ENCODE measurements at places on chromosomes 13 and 19.

DNA sequence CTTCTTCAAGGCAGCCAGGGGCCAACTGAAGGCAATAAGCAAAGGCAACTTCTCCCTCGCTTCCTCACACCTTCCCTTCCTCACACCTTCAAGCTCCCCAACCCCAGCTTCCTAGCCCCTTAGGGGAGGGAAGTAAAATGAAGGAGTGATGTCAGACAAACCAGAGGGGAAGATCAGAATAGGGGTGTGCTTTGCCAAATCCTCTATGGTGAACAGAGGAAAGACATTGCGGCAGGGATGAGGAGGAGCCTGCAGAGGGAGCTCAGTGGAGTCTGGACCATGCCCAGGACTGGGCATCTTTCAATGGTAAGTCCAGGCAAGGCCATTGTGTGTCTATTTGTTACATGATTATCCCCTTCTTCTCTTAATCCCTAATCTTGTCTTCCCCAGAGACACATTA lies 164.0 kb downstream of the TSHZ3 start:
- no peak for DNase-seq

GRCh38 chr13:39587939-39588338 lies 15.1 kb downstream of the LHFPL6 start:
- DNase-seq = no peak

- no peak for DNase-seq
Measured at GRCh38 chr13:88026241-88026640, 355.1 kb downstream of the SLITRK5 start.

GRCh38 chr19:51364200-51365106 lies 1.7 kb downstream of the ETFB start:
- DNase-seq = no peak

- peak; percentile 72 for DNase-seq
Measured at GRCh38 chr19:51417107-51417809, at the start of gene SIGLEC10. Gene SIGLEC10 (minus strand): TSS chr19:51417642. CDS start chr19:51417581, 61 bp downstream.

- no peak for DNase-seq
Measured at GRCh38 chr19:50882188-50882587, 8.9 kb downstream of the KLK2 start.

- DNase-seq = no peak
Measured at GRCh38 chr13:73109969-73110368, 51.2 kb downstream of the KLF5 start.

DNA sequence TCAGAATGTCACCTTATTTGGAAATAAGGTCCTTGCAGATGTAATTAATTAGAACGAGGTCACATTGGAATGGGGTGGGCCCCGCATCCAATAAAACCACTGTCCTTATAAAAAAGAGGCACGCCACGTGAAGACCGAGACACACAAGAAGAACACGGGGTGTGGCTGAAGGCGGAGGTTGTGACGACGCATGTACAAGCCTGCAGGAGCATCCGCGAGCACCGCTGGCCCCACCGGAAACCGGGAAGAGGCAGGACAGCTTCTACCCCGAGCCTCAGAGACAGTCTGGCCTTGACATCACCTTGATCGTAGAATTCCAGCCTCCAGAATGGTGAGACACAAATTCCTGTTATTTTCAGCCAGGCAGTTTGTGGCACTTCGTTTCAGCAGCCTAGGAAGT lies 177.9 kb downstream of the COL4A1 start:
- DNase-seq = no peak

DNA sequence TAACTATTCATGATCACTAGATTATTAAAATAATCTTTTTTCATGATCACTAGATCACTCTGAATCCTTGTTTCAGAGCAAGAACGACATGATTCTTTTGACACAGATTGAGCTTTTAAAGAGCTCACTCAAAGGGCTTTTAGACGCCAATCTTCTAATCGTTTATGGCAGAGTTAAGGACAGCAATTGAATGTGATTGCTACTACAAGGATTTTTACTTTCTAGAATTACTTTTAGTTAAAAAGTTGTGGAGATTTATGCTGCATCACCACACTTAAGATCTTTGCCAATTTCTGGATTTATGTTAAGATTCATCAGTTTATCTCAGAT lies 1.3 kb downstream of the EXOSC8 start:
- no peak for DNase-seq

DNA sequence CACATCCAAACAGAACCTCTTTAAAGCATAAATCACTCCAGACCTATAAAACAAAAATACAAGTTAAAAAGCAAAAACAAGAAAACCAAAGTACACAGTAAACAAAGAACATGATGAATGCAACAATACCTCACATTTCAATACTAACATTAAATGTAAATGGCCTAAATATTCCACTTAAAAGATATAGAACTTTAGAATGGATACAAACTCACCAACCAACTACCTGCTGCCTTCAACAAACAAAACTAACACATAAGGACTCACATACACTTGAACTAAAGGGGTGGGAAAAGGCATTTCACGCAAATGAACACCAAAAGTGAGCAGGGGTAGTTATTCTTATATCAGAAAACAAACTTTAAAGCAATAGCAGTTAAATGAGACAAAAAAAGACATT lies 44.9 kb upstream of the PABPC3 start:
- no peak for DNase-seq

DNA sequence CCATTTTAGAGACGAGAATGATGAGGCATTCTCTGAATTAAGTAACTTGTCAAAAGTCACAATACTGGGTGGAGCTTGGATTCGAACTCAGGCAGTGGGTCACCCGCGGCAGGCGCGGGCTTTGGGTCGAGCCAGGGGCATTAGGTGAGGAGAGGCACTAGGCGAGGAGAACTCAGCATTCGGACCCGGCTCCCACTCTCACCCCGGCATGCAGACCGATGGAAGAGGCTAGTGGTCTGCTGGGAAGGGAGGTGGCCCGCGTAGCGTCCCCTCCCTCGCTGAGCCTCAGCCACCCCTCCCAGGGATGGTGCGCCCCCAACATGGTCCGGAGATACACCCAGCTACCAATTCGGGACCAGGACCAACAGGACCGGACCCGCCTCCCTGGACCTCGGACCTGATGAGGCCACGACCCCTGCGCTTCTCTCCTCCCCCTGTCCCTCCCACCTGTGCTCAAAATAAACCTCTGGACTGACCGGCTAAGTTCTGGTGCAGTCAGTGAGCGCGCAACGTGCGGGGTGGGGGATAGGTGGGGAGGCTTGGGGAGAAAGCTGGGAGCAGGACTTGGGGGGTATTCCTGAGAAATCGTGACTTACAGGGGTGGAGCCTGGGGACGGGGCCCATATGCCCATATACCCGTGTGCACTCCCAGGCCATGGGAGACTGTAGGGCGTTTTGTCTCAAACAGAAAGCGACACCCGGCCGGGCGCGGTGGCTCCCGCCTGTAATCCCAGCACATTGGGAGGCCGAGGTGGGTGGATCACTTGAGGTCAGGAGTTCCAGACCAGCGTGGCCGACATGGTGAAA lies 1.3 kb upstream of the SNAPC2 start:
- no peak for DNase-seq

DNA sequence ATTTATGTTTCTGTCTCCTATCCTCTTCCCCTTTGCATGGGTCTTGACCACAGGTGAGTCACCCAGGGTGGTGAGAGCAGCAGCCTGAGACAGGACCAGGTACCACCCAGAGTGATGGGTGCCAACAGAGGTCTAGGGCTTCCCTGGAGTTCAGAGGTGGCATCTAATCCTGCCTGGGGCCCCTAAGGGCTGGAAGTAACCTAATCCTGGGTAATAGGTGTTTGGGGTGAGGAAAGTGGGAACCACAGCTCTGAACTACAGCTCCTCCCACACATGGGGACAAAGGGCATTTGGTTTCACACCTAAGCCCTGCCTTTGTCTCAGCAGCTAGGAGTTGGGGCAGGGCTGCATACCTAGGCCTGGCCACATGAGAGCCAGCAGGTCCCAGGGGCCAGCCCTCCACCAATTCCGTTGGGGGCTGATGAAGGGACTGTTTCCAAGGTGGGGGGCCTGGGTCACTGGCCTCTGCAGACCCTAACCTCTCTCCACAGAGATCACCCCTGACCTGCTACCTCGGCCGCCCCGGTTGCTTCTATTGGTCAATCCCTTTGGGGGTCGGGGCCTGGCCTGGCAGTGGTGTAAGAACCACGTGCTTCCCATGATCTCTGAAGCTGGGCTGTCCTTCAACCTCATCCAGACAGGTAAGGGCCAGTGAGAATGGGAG lies 8.0 kb downstream of the SPHK2 start:
- DNase-seq = peak; percentile 54

DNA sequence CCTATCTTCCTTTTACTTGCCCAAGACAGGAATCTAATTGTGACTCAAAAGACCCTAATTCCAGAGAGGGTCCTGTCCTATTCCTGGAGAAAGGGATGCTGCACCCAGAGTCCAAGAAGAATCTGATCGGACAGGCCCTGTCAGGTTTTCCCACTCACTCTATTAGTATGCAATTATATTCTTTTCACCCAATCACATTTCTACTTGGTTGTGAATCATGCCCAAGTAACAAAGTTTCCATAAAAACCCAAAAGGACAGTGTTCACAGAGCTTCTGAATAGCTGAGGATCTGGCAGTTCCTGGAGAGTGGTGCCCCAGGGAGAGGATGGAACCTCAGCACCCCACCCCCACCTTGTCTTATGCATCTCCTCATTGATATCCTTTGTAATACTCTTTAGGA lies 135.3 kb upstream of the SLITRK5 start:
- DNase-seq = no peak

- DNase-seq = no peak
Measured at GRCh38 chr19:44806291-44806690, 2.6 kb upstream of the BCAM start.

DNA sequence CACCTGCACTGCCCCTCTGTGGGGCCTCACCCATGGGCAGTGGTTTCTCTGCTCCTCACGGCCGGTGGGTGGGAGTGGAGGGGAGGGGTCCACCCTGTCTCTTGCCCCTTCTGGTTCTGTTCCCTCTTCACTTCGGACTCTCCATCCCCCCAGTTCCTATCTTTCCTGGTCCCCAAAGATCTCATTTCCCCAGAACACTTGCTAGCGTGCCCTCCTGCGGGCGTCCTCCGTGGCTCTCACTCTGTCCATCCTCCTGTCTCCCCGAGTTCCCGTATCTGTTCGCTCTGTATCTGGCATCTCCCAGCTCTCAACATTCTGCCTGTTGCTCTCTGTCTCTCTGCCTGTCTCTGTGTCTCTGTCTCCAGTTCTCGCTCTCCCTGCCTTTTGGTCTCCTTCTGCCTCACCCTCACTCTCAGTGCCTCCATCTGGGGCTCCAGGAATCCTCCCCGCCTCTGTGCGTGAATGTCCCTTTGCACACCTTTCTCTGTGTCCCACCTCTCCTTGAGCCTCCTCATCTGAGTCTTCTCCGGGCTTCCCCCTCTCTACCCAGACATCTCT lies 363 bp downstream of the SPIB start:
- DNase-seq = no peak

- peak; percentile 51 for DNase-seq
Measured at GRCh38 chr19:18731562-18732008, 48.1 kb downstream of the CRTC1 start.

GRCh38 chr19:40689339-40690049 lies 957 bp downstream of the NUMBL start:
- DNase-seq = peak; percentile 31

GRCh38 chr19:12696366-12697335 lies at the start of gene FBXW9:
Gene FBXW9 (minus strand): TSS chr19:12696631. CDS start chr19:12696581, 50 bp downstream.
- DNase-seq = peak; percentile 98

- peak; percentile 14 for DNase-seq
Measured at GRCh38 chr13:91313103-91313502, 34.4 kb upstream of the MIR17HG start.

DNA sequence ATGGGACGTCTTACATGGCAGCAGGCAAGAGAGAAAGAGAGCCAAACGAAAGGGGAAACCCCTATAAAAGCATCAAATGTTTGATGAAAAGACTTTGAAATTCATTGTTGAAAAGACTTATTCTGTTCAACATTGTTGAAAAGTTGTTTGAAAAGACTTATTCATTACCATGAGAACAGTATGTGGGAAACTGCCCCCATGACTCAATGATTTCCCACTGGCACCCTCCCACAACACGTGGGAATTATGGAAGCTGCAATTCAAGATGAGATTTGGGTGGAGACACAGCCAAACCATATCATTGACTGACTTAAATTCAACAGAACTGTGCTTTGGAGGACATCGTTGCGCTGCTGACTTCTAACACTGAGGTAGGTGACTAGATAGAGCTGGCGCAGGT lies 48.0 kb upstream of the RCBTB2 start:
- DNase-seq = no peak

DNA sequence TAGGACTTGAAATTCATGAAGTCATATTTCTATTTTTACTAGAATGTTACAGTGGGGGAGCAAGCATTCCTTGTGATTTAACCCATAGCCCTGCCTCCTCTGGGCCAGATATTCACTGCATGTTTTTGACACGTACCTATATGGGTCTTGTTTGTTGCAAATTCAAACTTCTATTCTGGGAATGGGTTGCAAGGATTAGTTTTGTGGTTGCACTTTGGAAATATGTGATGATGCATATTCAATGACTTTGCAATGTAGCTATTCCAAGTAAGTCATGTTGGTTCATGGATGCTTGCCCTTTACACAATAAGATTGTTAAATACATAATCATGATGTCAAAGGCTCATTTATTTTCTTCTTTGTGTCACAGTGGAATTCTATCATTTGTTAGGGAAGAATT lies 440.8 kb downstream of the TDRD3 start:
- no peak for DNase-seq

DNA sequence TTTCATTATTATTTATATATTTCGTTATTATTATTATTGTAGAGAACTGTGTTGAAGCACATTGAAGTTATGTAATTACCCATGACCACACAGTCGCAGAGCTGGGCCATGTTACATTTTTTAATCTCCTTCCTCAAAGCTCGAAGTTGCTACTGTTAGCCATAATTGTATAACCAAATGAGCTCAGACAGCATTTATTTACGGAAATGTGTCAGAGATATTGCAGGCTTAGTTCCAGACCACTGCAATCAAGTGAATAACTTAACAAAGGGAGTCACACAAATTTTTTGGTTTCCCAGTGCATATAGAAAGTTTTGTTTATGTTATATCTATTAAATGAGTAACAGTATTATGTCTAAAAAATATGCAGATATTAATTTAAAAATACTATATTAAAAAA lies 147.1 kb upstream of the SLITRK1 start:
- no peak for DNase-seq

- DNase-seq = no peak
Measured at GRCh38 chr13:63632321-63632720, 2216.7 kb upstream of the PCDH20 start.

DNA sequence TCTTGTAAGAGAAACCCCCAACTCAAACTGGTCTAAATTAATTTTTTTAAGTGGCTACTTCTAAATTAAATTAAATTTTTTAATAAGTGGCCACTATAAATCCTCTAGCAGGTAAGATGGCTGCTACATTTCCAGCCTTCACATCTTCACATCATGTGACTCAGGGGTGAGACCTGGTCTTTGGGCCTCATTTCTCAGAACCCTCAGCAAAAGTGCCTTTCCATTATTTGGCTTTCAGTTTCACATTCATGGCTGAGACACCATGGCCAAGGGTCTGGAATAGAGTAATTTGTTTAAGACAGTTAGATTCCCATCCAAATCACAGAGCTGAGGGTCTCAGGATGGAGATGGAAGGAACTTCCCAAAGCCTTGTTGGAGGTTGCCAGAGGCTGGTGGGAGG lies 47.5 kb downstream of the DCT start:
- DNase-seq = peak; percentile 16

- DNase-seq = no peak
Measured at GRCh38 chr13:55013051-55013450, 1984.4 kb downstream of the OLFM4 start.
